Lower lobe of right lung (tissue), 2 donors: ENCODE measurements at places on chromosomes 4 and X. TPM values are rescaled to one million over a fixed set of nuclear protein-coding genes. Genes with fewer than 3 reads are reported as not detected.

- H3K4me3 ChIP-seq: no peak overlapping the region
- no peaks in the 10 kb centered on the region for H3K36me3 ChIP-seq
- no peak overlapping the region for H3K27ac ChIP-seq
- DNase-seq: no peak
- H3K27me3 ChIP-seq: no peaks in the 10 kb centered on the region
- no peaks in the 10 kb centered on the region for H3K4me1 ChIP-seq
Measured at GRCh38 chr4:71974681-71975080, 57.1 kb upstream of the NPFFR2 start.

GRCh38 chr4:95188701-95189370, 359.9 kb downstream of the UNC5C start:
- no peak overlapping the region for H3K27ac ChIP-seq
- H3K4me1 ChIP-seq: no peaks in the 10 kb centered on the region
- no peaks in the 10 kb centered on the region for H3K36me3 ChIP-seq
- H3K27me3 ChIP-seq: no peaks in the 10 kb centered on the region
- no peak overlapping the region for H3K4me3 ChIP-seq

- no peaks in the 10 kb centered on the region for H3K27me3 ChIP-seq
- H3K4me3 ChIP-seq: no peak overlapping the region
- H3K27ac ChIP-seq: no peak overlapping the region
- DNase-seq: no peak
- H3K36me3 ChIP-seq: no peaks in the 10 kb centered on the region
Measured at GRCh38 chrX:100494646-100495370, 84.7 kb upstream of the PCDH19 start.

DNA sequence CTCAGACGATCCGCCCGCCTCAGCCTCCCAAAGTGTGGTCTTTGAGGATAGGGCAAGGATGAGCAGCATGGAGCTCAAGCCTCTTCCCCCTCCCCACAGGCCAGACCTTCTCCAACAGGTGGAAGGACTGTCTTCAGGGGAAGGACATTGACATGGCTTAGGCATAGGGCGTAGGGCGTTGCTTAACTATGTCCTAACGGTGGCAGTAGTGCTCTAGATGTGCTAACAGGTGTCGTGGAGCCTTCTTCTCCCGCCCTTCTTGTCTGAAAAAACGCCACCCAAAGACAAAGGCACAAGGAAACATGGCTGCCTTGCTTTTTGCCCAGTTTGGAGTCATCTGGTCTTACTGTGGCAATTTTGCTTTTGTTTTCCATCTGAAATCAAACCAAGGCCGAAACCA, 219.8 kb downstream of the OR13H1 start:
- no peaks in the 10 kb centered on the region for H3K27me3 ChIP-seq
- H3K4me1 ChIP-seq: no peaks in the 10 kb centered on the region
- no peaks in the 10 kb centered on the region for H3K36me3 ChIP-seq
- no peak overlapping the region for H3K4me3 ChIP-seq

MAGEC3 gene
- not detected for total RNA-seq

GRCh38 chrX:9204560-9204959, 170.6 kb upstream of the FAM9B start:
- no peaks in the 10 kb centered on the region for H3K36me3 ChIP-seq
- no peak overlapping the region for H3K4me3 ChIP-seq
- H3K4me1 ChIP-seq: no peaks in the 10 kb centered on the region

- peaks cover 8% of the 10 kb centered on the region for H3K4me1 ChIP-seq
- H3K27ac ChIP-seq: no peak overlapping the region
- no peak overlapping the region for H3K4me3 ChIP-seq
- H3K27me3 ChIP-seq: peaks cover 6% of the 10 kb centered on the region
- DNase-seq: no peak
- H3K36me3 ChIP-seq: no peaks in the 10 kb centered on the region
Measured at GRCh38 chr4:56298236-56298635, 89.1 kb downstream of the AASDH start.

GRCh38 chrX:11401966-11402365, 108.8 kb downstream of the AMELX start:
- H3K4me1 ChIP-seq: no peaks in the 10 kb centered on the region
- no peak overlapping the region for H3K27ac ChIP-seq
- no peak overlapping the region for H3K4me3 ChIP-seq
